ENCODE measurements at places on chromosomes 5 and 9. TPM values are rescaled to one million over a fixed set of nuclear protein-coding genes. Genes with fewer than 3 reads are reported as not detected.

GRCh38 chr9:115152281-115152820, 34.4 kb upstream of the TNC start:
- H3K27me3 ChIP-seq: no peaks in the 10 kb centered on the region
- no peak overlapping the region for H3K27ac ChIP-seq
- H3K4me1 ChIP-seq: peaks cover 11% of the 10 kb centered on the region
- H3K4me3 ChIP-seq: no peak overlapping the region
- H3K36me3 ChIP-seq: no peaks in the 10 kb centered on the region

DNA sequence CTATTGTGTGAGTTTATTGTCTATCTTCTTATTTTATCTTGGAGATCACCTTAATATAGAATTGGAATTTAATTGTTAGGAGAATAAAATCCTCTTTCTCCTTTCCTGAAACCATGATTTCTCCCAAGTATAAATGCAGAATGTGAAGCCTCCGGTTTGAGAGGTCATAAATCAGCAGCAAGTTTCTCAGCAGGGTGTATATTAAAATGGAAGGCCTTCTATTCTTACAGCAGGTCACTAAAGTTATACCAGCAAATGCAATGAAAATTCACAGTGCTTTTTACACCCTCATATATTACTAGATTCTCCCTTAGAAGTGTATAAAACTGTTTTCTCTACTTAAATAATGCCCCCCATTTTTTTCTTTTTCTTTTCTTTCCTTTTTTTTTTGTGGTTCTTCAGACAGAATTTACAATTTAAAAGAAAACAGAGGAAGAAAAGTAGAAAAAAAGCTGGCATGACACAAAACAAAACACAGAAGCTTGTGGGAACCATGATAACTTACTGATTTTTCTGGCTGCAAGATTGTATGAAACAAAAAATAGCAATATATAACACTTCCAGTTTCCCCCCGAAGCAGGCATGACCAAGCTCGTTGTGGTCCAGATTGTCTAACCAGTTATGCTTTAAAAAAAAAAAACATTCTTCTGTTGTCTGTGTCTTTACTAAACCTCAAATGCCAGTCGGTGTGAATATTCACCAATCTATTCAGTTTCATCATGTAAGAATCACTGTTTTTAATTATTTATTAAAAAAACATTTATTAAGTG, 211.2 kb downstream of the RAB3C start:
- H3K4me3 ChIP-seq: no peak overlapping the region
- peaks cover 7% of the 10 kb centered on the region for H3K27me3 ChIP-seq
- H3K36me3 ChIP-seq: no peaks in the 10 kb centered on the region
- no peak overlapping the region for H3K27ac ChIP-seq
- no peak for DNase-seq

GRCh38 chr5:73558950-73559349, 6.5 kb downstream of the ANKRA2 start:
- no peaks in the 10 kb centered on the region for H3K4me1 ChIP-seq
- H3K27ac ChIP-seq: no peak overlapping the region
- no peak overlapping the region for H3K4me3 ChIP-seq
- H3K36me3 ChIP-seq: no peaks in the 10 kb centered on the region

GRCh38 chr9:127634021-127634420, 21.9 kb downstream of the STXBP1 start:
- no peak overlapping the region for H3K27ac ChIP-seq
- peaks cover 22% of the 10 kb centered on the region for H3K4me1 ChIP-seq
- H3K4me3 ChIP-seq: no peak overlapping the region
- H3K36me3 ChIP-seq: no peaks in the 10 kb centered on the region

The CDC14B gene
- total RNA-seq: 21.6 TPM

GRCh38 chr9:134627417-134628353, 13.9 kb upstream of the COL5A1 start:
- H3K4me3 ChIP-seq: no peak overlapping the region
- DNase-seq: no peak
- H3K27ac ChIP-seq: no peak overlapping the region

- peaks cover 5% of the 10 kb centered on the region for H3K27me3 ChIP-seq
- H3K36me3 ChIP-seq: no peaks in the 10 kb centered on the region
- DNase-seq: no peak
- H3K4me1 ChIP-seq: no peaks in the 10 kb centered on the region
- no peak overlapping the region for H3K27ac ChIP-seq
These were observed 140.9 kb downstream of the SYK start for GRCh38 chr9:90942555-90942954.

The DMRT3 gene
- not detected for total RNA-seq

GRCh38 chr5:66365981-66366380, 221.9 kb downstream of the SREK1 start:
- no peak overlapping the region for H3K4me3 ChIP-seq
- H3K27ac ChIP-seq: no peak overlapping the region
- no peaks in the 10 kb centered on the region for H3K4me1 ChIP-seq
- H3K36me3 ChIP-seq: no peaks in the 10 kb centered on the region

The TAF1L gene
- not detected for total RNA-seq

DNA sequence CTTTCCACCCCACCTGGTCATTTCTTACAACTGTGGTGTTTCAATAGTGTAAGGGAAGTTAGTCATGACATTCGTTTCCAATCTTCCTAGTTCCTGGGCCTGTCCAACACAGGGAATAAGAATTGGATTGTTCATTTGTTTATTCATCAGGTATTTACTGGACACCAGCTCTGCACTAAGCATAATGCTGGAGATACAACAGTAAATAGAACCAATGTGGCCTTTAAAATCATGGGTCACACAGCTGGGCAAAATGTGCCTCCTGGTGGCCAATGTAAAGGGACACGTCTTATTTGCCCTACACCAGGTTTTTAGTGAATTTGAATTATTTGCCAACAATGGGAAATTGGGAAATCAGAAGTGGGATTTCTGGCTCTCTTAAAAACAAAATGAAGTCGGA, 10.4 kb downstream of the ABLIM3 start:
- no peaks in the 10 kb centered on the region for H3K27me3 ChIP-seq
- DNase-seq: no peak
- H3K36me3 ChIP-seq: no peaks in the 10 kb centered on the region
- H3K4me3 ChIP-seq: no peak overlapping the region
- H3K27ac ChIP-seq: no peak overlapping the region

- no peak overlapping the region for H3K4me3 ChIP-seq
- H3K4me1 ChIP-seq: peaks cover 3% of the 10 kb centered on the region
- no peaks in the 10 kb centered on the region for H3K36me3 ChIP-seq
These were observed 13.1 kb upstream of the SERINC5 start for GRCh38 chr5:80268916-80269315.

GRCh38 chr5:91038180-91038808, 344.8 kb downstream of the ARRDC3 start:
- H3K27ac ChIP-seq: no peak overlapping the region
- DNase-seq: no peak

Data from HCT116 (cell line).